GM06990 (cell line): ENCODE measurements at places on chromosomes 6 and 20.
A peak's percentile ranks its signal among the peaks of the same experiment; 100 is the strongest.

DNA sequence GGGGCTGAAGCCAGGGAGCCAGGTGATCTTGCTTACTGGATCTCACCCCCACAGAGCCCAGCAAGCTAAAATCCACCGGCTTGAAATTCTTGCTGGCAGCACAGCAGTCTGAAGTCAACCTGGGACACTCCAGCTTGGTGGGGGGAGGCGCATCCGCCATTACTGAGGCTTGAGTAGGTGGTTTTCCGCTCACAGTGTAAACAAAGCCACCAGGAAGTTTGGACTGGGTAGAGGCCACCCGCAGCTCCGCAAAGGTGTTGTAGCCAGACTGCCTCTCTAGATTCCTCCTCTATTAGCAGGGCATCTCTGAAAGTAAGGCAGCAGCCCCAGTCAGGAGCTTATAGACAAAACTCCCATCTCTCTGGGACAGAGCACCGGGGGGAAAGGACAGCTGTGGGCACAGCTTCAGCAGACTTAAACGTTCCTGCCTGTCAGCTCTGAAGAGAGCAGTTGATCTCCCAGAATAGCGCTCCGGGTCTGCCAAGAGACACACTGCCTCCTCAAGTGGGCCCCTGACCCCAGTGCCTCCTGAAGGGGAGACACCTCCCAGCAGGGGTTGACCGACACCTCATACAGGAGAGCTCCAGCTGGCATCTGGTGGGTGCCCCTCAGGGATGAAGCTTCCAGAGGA is 206.3 kb upstream of the KHDRBS2 start:
- no peak for DNase-seq

DNA sequence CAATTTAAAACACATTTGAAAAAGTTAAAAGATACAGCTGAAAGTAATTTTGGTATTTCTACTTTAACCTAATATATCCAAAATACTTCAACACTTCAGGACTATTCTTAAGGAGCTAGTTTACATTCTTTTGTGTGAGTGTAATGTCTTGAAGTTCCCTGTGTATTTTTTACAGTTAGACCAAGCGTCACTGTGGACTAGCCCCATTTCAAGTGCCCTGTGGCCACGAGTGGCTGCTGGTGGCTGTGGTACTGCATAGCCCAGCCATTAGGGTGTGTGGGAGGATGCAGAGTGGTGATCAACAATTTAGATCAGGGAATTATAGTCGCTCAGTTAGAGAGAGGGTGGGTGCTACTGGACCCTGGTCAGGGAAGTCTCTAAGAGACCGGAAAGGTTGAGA is 869 bp upstream of the CST5 start:
- no peak for DNase-seq

DNA sequence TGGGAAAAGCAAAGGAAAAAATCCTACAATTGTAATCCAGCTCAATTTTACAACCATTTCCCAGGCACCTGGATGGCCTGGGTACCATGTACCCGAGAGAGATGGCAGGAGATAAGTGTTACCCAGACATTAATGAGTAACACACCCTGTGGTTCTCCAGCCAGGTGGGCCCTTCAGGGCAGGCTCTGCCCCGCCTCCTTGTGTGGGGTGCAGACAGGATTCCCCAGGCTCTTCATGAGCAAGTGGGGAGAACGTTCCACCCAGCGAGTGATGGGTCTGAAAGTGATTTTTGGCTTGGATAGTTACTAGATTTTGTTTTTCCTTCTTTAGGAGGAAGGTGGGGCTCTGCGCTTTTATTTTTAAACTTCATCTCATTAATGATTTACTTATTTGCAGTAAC is 243.9 kb downstream of the TAF4 start:
- no peak for DNase-seq

- DNase-seq = no peak
Observed at GRCh38 chr6:126063512-126064146, 77.3 kb downstream of the TRMT11 start.

DNA sequence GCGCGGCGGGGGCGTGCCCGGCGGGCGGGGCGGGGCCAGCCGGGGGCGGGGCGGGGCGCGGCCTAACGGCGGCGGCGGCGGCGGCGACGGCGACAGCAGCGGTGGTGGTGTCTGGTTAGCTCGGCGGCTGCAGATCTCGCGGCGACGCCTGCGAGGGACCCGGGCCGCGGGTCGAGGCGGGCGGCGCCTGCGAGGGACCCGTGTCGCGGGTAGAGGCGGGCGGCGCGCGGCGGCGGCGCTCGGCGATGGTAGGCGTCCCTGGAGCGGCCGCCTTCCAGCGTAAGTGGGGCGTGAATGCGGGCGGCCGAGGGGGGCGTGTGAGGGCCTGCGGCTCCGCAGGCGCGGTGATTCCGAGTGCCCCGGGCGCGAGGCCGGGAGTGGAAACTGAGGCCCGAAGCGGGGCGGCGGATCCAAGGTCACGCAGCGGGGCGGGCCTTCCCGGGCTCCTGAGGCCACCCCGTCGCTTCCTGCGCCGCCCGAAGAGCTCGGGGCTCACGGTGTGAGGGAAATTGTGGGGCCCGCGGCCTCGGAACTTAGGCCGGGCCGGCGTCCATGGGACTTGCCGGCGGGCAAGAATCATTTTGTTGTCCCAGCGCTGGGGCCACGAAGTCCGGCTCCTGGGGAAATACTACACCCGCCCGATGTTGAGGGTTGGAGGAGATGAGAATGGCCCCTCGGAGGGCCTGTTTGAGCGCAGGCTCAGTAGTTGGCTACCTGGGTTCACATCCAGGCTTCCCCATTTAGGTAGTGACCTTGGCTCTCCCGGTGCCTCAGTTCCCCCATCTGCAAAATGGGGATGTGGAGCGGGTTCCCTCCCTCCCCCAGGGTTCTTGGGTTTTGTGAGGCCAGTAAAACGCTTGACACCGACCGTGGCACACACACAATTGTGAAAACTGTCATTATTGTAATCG is at the start of gene CBFA2T2:
Gene CBFA2T2 (plus strand): TSS at position 74 of the 911 bp plus-strand sequence. CDS start 172 bp downstream, at position 246.
- DNase-seq = peak; percentile 78
